Muscle of arm (tissue), 14 donors: ENCODE measurements at places on chromosomes 7 and 10. TPM values are rescaled to one million over a fixed set of nuclear protein-coding genes. Genes with fewer than 3 reads are reported as not detected.
A peak's percentile ranks its signal among the peaks of the same experiment; 100 is the strongest.

DNA sequence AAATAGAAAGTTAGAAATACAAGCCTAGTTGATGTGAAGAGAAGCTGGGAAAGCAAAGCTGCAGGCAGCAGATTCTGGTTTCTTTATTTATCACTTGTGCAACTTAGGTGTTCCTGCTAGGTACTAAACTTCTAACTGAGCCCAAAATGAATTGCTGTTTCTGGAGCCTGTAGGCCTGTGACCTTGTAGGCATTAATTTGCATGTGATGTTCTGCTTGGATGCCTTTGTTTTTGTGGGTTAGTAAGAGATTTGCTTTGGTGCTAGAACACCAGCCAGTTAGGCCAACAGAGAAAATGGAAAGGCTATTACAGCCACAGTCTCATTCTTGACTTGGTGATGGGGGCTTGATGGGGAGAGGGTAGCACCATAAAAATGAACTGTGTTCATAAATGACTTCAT is 370.7 kb downstream of the PPP1R3A start:
- DNase-seq: no peak

GRCh38 chr10:107619139-107619538 is 454.6 kb upstream of the SORCS1 start:
- no peak for DNase-seq

Gene MMP21
- not detected for polyA plus RNA-seq

GRCh38 chr7:69643265-69643664 is 45.0 kb downstream of the AUTS2 start:
- DNase-seq: no peak

DNA sequence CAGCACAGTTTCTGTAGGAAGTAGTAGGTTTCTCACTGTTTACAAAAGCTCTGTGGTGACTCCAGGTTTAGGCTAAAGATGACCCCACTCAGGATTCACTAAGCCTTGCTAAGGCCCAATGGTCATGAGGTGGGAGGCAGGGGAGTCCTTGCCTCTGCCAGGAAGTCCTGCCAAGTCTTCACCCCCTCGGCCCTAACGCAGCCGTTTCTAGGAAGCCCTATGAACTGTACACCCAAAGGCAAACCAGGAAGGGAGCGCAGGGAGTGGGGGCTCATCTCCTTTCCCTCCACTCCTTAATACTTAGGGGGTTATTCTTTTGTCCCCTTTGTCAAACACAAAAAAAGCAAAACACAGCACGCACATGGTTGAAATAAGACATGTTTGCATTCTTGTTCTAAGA is 64.6 kb downstream of the CTBP2 start:
- no peak for DNase-seq

Gene TAS2R41
- polyA plus RNA-seq: not detected

DNA sequence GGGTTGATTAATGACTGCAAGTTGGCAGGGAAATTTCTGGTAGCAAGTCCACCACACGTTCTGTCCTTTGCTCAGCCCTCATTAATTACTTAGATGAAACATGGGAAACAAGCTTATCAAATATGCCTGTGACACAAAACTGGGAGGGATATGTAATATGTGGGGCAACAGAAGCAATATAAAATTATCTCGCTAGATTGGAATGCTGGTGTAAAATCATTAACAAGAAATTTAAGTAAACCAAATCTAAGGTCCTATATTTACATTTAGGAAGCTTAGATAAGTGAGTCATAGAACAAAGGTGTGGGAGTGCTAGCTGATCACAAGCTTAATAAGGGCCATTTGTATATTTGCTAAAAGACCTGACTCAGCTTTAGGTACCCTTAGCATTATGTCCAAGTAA is 23.5 kb downstream of the TRPV5 start:
- DNase-seq: no peak

DNA sequence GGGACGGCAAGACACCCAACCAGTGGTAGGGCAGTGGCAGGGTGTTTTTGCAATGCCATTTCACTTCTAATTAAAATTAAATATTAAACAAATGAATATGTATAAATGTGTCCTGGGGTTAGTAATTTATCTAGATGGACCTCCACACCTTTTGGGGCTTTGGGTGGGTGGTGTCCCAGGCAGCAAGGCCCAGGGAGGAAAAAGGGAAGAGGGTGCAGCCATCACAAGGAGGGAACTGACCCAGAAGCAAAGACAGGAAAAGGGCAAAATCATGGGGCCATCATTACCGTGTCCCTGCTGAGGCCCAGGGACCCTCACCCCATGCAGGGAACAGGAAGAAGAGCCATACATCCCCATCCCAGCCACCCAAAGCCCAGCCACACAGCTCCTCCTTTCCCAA is 204.6 kb downstream of the GRID1 start:
- DNase-seq: no peak

GRCh38 chr10:71684356-71685173 is 35.0 kb downstream of the C10orf105 start:
- DNase-seq: no peak

Gene ZNF365
- polyA plus RNA-seq: 0.20 TPM

- DNase-seq: no peak
Measured at GRCh38 chr10:131580076-131580652, 268.6 kb upstream of the TCERG1L start.

DNA sequence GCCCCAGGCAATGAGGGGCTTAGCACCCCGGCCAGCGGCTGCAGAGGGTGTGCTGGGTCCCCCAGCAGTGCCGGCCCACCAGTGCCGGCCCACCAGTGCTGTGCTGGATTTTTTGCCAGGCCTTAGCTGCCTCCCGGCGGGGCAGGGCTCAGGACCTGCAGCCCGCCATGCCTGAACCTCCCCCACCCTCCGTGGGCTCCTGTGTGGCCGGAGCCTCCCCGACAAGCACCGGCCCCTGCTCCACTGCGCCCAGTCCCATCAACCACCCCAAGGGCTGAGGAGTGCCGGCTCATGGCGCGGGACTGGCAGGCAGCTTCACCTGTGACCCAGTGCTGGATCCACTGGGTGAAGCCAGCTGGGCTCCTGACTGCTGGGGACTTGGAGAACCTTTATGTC is 3.5 kb upstream of the ACSL5 start:
- DNase-seq: no peak

- DNase-seq: no peak
Measured at GRCh38 chr7:81370822-81371221, 399.0 kb downstream of the HGF start.

Gene CALHM3
- polyA plus RNA-seq: not detected

- no peak for DNase-seq
Measured at GRCh38 chr7:117682681-117683385, 190.4 kb downstream of the CTTNBP2 start.

GRCh38 chr10:132316133-132316532 is 8.4 kb upstream of the STK32C start:
- DNase-seq: no peak

DNA sequence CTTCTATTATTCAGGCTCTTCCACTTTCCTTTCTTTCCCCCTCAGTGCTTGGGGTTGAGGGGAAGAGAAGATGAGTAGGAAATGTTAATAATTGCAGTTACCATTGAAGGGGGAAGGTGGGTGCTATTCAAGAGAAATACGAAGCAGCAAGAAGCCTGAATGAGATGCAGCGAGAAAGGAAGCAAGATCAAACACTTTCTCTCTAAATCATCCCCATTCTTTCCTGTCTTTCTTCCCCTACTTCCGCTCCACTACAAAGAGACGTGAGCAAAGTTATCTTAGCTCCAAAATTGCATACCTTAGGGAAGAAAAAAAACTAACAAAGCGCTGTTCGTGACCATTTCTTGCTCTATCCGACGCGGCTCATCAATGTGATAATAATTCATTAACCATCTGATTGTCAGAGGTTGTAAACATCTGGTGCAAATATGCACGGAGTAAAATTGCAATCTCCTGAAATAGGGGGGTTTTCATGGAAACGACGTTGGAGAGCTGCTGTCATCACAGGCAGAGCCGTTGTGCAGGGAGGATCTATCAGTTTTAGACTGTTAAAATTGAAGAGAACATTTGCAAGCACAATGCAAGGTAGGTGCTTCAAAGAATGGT is 15.2 kb upstream of the PARD3 start:
- no peak for DNase-seq

DNA sequence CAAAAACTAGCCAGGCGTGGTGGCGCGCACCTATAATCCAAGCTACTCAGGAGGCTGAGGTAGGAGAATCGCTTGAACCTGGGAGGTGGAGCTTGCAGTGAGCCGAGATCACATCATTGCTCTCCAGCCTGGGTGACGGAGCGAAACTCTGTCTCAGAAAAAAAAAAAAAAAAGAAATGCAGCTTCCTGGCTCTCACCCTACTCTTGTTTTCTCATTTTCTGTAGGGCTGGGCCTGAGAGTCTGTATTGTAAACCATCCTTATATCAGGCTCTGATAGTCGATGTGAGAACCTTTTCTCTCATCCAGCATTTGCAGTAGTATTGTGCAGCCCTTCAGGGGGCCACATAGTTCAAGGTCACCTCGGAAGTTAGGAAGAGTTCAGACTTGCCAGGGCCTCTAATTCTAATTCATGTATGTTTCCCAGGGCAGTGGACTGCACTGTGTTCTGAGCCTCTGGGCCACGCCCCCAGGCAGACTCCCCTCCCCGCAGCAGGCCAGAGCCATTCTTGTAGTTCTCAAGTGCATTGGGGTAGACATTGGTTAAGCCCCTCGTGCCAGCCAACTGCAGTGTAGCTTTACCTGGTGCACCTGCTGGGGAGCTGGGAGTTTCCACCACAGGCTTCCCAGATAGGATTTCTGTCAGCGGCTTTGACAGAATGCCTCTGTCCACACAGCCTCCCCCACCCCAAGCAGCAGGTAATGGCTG is 38.3 kb upstream of the PDCD4 start:
- no peak for DNase-seq

Gene KIAA1549
- 9.8 TPM for polyA plus RNA-seq

Gene KAZALD1
- 24.5 TPM for polyA plus RNA-seq

DNA sequence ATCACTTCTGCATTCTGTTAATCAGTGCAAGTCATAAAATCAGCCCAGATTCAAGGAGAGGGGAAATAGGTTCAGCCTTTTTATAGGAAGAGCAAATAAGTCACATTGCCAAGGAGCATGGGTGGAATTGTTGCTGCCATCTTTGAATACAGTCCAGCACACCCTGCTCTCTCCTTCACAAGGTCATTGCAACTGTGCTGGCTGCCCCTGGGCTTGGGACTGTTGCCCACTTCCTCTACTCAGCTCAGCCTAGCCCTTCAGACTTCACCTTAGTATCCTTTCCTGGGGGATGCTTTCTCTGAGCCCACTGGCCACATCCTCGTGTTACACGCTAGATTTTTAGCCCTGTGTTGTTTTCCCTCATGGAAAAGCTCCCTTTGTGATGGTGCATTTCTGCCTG is 527.7 kb downstream of the GALNT17 start:
- no peak for DNase-seq

GRCh38 chr7:84720456-84721097 is 466.3 kb downstream of the SEMA3D start:
- DNase-seq: no peak

Gene LIPM
- polyA plus RNA-seq: not detected

GRCh38 chr10:6219494-6219836 is 16.7 kb downstream of the PFKFB3 start:
- DNase-seq: no peak

DNA sequence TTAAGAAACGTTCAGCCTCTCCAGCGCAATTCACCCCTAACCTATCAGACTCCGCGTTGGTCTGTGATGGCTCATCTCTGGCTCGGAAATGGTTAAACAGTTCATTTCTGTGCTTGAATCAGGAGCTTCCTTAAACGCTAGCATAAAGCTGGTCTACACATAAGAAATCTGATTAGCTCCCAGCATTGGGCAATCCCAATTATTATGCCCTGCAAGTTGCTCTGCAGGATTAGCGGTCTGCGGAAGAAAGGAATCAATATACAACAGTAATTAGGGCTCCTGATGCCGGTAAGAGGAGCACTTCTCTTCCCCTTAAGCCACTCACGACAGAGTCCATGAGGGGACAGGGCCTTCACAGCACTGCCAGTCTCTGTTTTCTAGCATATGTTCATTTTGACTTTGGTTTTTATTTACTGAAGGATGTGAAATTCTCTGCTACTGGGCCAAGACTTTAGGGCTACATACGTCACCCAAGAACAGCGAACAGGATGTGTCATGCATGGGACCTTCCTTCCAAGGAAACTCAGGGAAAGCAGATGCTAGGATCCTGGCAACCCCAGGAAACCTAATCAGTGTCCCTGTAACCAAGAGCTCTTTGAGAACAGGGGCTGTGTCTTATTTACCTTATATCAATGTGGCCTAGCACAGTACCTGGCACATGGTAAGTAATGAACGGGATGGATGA is 324.4 kb downstream of the KCNMA1 start:
- DNase-seq: no peak

DNA sequence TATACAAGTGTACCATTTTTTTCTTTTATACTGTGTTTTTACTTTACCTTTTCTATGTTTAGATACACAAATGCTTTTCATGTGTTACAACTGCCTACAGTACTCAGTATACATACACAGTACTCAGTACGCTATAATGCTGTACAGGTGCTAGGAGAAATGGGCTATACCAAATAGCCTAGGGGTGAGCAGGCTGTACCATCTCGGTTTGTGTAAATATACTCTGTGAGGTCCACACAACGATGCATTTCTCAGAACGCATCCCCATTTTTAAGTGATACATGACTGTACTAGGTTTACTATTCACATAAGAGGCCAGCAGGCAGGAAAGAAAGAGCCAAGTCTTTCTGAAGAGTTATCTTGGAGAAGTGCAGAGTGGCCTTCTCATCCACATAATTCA is 426.4 kb upstream of the MTPN start:
- no peak for DNase-seq

Gene OR9A2
- not detected for polyA plus RNA-seq

Gene KLF14
- polyA plus RNA-seq: 1.1 TPM

GRCh38 chr7:81430761-81431160 is 339.1 kb downstream of the HGF start:
- DNase-seq: peak; percentile 41

DNA sequence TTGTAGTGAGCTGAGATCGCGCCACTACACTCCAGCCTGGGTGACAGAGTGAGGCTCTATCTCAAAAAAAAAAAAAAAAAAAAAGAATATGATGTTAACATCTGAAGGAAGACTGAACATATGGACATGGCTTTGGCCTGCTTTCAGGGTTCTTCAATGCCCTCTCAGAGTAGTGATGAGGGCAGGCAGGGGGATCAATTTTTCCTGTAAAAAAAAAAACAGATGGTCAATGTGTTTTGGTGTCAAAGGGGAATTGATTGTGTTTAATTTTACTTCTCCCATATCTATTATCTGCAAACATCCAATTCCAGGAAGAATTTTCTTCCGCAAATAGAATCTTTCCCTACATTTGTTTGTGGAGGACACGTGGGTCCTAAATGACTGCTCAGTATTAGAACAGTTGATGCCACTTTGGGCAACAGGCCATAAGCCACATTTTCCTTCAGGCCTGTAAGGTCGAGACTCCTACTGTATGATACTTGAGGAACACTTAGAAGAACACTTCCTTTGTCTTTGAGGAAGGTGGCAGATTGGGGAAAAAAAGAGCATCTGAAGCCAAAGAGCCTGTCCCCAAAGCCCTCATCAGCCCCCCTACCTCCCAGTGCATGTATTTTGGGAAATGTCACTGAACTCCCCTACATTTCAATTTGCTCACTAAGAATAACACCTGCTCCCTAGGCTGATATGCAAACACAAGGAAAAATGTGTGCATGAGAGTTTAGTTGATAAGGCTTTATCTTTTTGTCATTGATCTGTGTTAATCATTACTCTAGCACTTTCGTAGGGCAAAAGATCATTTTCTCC is 28.3 kb downstream of the MGAM2 start:
- DNase-seq: no peak

- DNase-seq: no peak
Measured at GRCh38 chr10:26781797-26782196, 79.0 kb downstream of the ABI1 start.
